ENCODE measurements at places on chromosomes 7 and 10.

DNA sequence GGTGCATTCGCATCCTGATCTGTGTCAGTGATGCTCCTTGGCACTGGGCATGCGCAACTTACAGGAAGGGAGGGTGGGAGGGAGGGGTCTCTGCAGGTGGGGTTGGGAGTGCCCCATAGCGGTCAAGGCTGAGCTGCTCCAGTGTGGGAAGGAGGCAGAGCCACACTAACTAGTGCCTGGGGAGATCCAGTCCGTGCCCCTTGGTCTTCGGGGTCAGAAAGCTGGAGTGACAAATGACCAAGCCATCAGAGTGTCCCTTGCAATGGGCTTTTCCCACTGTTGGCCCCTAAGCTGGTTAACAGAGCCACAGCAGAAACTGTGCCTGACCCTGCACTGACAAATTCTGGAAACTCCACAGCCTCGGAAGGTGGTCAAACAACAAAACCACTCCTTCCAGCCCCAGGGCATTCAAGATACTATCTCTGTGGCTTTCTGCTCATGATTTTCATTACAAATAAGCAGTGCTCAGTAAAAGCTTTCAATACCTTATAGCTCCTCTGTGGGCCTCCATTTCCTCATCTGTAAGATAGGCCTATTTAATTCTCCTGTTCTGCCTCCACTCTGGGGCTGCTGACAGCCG is 138.1 kb upstream of the UNC5B start:
- H3K4me3 ChIP-seq = no peak overlapping the region
- H3K36me3 ChIP-seq = peaks cover 4% of the 10 kb centered on the region
- no peaks in the 10 kb centered on the region for H3K4me1 ChIP-seq
- no peaks in the 10 kb centered on the region for H3K27me3 ChIP-seq
- H3K27ac ChIP-seq = no peak overlapping the region
- DNase-seq = no peak

DNA sequence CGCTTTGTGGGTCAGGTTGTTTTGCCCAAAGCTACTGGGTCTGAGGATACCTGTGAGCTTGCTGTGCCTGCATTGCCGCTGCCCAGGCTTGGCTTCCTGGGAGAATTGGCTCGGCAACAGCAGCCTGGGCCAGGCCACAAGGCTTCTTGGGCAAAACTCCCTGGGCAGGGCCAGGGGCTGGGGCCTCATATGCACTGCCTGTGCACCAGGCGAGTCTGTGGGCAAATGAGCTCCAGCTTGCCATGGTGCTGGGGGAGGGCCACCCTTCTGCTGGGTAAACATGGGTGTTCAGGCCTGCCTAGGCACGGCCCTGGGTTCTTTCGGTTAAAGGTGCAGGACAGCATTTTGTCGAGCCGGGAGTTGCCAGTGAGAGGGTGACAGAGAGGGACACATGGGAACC is 19.4 kb downstream of the ZMIZ1 start:
- H3K27ac ChIP-seq = no peak overlapping the region
- DNase-seq = no peak
- peaks cover 12% of the 10 kb centered on the region for H3K27me3 ChIP-seq
- no peak overlapping the region for H3K4me3 ChIP-seq
- H3K36me3 ChIP-seq = peaks cover 5% of the 10 kb centered on the region
- peaks cover 26% of the 10 kb centered on the region for H3K4me1 ChIP-seq

DNA sequence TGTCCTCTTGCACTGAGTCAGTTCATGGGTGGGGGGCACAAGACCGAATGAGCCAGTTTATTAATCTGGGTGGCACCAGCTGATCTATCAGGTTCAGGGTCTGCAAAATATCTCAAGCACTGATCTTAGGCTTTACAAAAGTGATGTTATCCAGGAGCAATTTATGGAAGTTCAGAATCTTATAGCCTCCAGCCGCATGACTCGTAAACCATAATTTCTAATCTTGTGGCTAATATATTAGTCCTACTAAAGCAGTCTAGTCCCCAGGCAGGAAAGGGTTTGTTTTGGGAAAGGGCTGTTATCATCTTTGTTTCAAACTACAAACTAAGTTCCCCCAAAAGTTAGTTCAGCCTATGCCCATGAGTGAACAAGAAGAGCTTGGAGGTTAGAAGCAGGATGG is 33.9 kb downstream of the AKR1C8 start:
- no peak overlapping the region for H3K27ac ChIP-seq
- no peak overlapping the region for H3K4me3 ChIP-seq
- no peaks in the 10 kb centered on the region for H3K4me1 ChIP-seq
- H3K36me3 ChIP-seq = no peaks in the 10 kb centered on the region
- H3K27me3 ChIP-seq = no peaks in the 10 kb centered on the region

DNA sequence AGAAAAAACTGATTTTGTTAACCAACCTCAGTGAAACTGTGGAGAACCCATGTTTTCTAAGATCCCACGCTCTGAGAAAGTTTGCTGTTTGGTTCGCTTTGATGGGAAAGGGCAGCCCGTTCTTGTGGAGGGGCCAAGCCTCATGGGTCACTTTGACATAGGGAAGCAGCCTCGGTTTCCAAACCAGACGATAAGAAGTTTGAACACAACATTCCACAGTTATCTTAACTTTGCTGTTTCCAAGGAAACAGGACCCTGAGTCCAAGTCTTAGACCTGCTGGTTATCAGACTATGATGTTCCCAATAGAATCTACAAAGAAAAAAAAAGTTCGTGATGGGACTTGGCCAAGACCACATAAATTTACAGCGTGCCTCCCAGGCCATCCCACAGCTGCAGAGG is 182.3 kb downstream of the NRP1 start:
- DNase-seq = no peak
- H3K27ac ChIP-seq = no peak overlapping the region

DNA sequence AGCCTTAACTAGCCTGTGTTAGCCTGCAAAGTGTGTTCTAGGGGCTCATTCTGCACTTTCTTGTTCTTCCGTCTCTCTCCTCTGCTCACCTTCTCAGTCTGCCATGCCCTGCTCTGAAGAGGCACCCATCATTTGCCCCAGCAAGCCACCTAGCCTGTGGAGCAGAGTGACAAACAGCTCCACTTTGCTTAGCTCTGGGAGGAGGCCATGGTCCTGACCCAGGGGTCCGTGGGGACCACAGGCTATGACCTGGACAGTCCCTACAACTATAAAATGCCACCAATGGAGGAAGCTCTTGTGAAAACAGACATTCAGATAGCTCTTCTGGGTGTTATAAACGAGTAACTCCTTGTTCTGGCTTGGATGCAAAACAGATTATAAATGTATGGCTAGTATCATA is 1029.6 kb downstream of the CNTNAP2 start:
- no peak for DNase-seq
- no peaks in the 10 kb centered on the region for H3K27me3 ChIP-seq
- no peaks in the 10 kb centered on the region for H3K36me3 ChIP-seq
- no peak overlapping the region for H3K4me3 ChIP-seq

- peaks cover 3% of the 10 kb centered on the region for H3K36me3 ChIP-seq
- no peak overlapping the region for H3K4me3 ChIP-seq
- H3K27ac ChIP-seq = no peak overlapping the region
- H3K27me3 ChIP-seq = no peaks in the 10 kb centered on the region
- no peak for DNase-seq
Observed at GRCh38 chr7:96179341-96179740, 142.6 kb downstream of the SLC25A13 start.

DNA sequence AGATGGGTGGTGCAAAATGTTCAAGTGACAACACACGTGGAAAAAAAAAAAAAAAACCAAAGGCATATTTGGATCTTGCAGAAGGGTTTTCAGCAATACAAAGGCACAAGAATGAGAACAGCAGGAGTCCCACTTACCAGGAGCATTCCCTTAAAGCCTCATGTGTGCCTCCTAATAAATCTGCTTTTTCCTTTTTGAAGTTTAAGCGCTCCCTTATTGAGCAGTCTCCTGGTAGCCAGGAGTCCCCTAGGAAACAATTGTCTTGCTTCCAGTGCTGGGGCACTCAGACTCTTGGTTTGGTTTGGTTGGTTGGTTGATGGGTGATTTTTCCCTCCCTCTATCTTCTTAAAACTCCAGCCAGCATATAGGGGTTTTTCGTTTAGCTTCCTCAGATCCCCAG is 321.8 kb upstream of the NFE2L3 start:
- peaks cover 55% of the 10 kb centered on the region for H3K27me3 ChIP-seq
- H3K36me3 ChIP-seq = no peaks in the 10 kb centered on the region
- no peak overlapping the region for H3K4me3 ChIP-seq
- no peak overlapping the region for H3K27ac ChIP-seq
- H3K4me1 ChIP-seq = no peaks in the 10 kb centered on the region
- DNase-seq = no peak

- H3K36me3 ChIP-seq = no peaks in the 10 kb centered on the region
- no peak overlapping the region for H3K4me3 ChIP-seq
- no peaks in the 10 kb centered on the region for H3K4me1 ChIP-seq
Observed at GRCh38 chr10:64316416-64316815, 795.2 kb downstream of the REEP3 start.

- no peak overlapping the region for H3K27ac ChIP-seq
- no peaks in the 10 kb centered on the region for H3K36me3 ChIP-seq
- no peaks in the 10 kb centered on the region for H3K27me3 ChIP-seq
- no peak overlapping the region for H3K4me3 ChIP-seq
Observed at GRCh38 chr7:116337800-116338199, 127.5 kb downstream of the TES start.

DNA sequence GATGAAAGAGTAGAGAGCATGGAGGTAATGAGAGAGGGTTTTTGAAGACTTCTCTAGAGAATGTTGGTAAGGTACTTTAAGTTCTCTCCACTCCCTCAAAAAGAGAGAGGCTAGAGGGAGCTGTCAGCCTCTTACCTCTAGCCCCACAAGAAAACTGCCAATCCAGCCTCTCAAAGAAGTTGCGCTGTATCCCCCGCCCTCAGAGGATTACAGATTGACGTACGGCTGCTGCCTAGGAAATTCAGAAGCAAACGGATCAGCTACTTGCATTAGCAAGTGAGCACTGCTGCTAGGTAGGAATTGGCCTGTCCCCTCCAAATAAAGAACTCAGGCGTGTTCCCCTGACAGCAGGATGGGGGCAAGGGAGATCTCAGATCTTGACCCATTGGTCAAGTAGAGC is 34.2 kb downstream of the TYW1B start:
- H3K36me3 ChIP-seq = peaks cover 15% of the 10 kb centered on the region
- H3K27me3 ChIP-seq = no peaks in the 10 kb centered on the region
- no peak overlapping the region for H3K4me3 ChIP-seq
- H3K4me1 ChIP-seq = no peaks in the 10 kb centered on the region

GRCh38 chr10:97975598-97975997 is 54.8 kb downstream of the CRTAC1 start:
- peaks cover 3% of the 10 kb centered on the region for H3K36me3 ChIP-seq
- no peaks in the 10 kb centered on the region for H3K4me1 ChIP-seq
- no peak for DNase-seq
- peaks cover 89% of the 10 kb centered on the region for H3K27me3 ChIP-seq

DNA sequence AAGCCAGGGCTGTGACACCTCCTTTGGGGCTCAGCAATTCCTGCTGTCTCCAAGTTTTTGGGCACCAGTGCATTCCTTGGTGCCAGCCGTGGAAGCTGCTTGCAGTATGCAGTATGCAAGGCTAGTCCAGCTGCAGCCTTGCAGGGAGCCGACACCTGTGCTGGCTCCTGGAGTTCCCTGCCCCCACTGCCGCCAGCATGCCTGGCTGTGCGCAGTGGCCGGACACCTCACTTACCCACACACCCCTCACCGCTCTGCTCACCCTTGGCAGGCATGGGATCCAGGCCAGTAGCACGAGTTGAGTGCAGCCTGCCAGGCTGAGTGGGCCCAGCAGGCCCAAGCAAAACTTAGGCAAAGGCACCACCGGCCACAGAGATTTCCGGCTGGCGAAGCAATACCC is 77.4 kb downstream of the SAMD9 start:
- no peak for DNase-seq
- no peak overlapping the region for H3K4me3 ChIP-seq
- H3K27me3 ChIP-seq = no peaks in the 10 kb centered on the region
- no peak overlapping the region for H3K27ac ChIP-seq
- peaks cover 2% of the 10 kb centered on the region for H3K36me3 ChIP-seq

GRCh38 chr10:86067436-86068050 is 299.1 kb downstream of the GRID1 start:
- no peaks in the 10 kb centered on the region for H3K36me3 ChIP-seq
- no peaks in the 10 kb centered on the region for H3K4me1 ChIP-seq
- peaks cover 33% of the 10 kb centered on the region for H3K27me3 ChIP-seq

DNA sequence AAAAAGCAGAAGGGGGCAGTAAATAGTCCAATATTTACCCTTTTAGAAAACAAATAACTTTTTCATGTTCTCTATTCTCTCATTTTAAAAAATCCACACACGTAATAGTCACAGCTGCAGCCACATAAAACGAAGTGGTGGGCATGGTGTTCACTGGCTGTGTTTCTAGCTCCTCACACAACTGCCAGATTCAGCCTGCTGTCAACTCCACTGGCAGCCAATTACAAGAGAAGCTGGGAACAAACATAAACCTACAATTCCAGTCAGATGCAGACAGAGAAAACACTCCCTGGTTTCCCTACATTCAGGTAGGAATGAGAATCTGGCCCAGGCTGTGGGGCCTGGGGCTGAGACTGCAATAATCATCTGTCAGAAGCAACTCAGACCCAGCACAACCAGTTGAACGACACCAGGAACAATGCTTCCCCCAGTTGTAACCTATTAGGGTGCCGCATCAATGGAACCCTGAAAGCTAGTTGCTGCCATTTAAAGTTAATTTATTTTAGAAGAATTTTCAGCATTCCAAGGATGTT is 29.1 kb downstream of the ERCC6 start:
- no peak for DNase-seq
- no peak overlapping the region for H3K27ac ChIP-seq
- peaks cover 35% of the 10 kb centered on the region for H3K4me1 ChIP-seq
- no peak overlapping the region for H3K4me3 ChIP-seq

DNA sequence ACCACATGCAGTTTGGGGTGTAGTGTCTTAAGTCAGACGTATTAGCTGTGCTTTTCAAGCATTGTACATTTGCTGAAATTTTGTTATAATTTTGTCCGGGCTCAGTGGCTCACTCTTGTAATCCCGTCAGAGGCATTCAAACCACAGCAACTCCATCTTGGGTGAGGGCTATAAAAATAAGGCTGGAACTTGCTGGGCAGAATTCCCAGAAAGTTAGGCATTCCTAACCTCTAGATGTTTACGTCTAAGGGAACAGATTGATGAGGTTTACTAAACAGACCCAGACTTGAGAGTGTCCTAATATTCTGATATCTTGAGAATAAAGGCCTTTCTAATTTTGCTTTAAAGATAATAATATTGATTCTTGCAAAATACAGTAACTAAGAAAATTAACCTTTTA is 957.8 kb downstream of the NXPH1 start:
- H3K27ac ChIP-seq = no peak overlapping the region
- DNase-seq = no peak
- H3K36me3 ChIP-seq = no peaks in the 10 kb centered on the region
- H3K4me1 ChIP-seq = no peaks in the 10 kb centered on the region
- no peak overlapping the region for H3K4me3 ChIP-seq
- no peaks in the 10 kb centered on the region for H3K27me3 ChIP-seq
